Brain pericyte (primary cell): ENCODE measurements at places on chromosomes 1 and 21.

- DNase-seq: no peak
These were observed 1.2 kb upstream of the TNFRSF4 start for GRCh38 chr1:1215080-1215676.

GRCh38 chr1:36343651-36344394 is 20.4 kb upstream of the EVA1B start:
- DNase-seq: no peak

DNA sequence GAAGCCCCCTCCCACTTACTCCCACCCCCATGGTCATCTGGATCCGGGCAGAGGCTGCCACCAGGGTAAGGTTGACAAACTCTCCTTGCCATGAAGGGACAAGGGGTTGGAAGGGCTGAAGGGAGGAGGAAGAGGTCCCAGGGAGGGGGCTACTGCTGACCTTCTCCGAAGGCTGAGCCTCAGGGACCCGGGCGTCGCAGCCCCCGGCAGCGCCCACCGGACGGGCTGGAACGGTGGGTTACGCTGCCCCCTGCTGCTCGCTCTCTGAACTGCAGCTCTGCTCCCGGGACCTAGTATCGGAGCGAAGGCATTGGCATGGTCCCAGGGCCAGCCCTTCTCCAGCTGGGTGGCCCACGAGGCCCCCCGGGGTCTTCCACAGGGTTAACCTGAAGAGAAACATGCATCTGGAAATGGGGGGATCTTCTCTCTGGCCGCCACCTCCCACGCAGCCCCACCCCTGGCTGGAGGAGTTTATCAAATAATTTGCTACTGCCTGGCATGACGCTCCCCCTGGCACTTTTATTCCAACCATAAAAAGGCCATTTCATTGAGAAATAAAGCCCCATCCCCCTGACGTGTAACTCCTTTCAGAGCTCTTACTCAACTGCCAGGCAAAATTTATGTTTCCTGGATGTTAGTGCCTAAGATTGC is 70.4 kb upstream of the TARDBP start:
- DNase-seq: no peak

- no peak for DNase-seq
These were observed 849.1 kb downstream of the USP25 start for GRCh38 chr21:16578912-16579311.

DNA sequence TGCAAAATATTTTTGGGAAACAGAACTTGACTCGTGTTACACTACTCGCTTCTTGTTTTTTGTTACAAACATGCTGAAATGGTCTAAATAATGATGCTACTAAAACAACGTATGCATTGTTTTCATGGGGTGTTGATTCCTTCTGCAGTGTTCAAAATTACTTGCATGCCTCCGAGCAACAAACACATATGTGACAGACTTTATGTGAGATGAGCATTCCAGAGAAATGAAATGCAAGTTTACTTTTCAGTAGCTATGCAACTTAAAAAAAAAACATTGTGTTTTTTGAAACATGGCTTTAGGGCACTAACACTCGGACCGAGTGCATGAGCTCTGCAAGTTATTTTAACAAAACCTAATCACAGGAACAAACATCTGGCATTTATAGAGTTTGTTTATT is 84.8 kb downstream of the CAMTA1 start:
- no peak for DNase-seq

GRCh38 chr21:35120631-35121180 is 71.6 kb upstream of the RUNX1 start:
- no peak for DNase-seq
